ENCODE measurements at places on chromosomes 13 and 19.

- DNase-seq, result no peak
Observed at GRCh38 chr13:77975358-77976042, 56.9 kb upstream of the EDNRB start.

- DNase-seq, result no peak
Observed at GRCh38 chr13:40336228-40337221, 329.9 kb downstream of the FOXO1 start.

- peak; percentile 0 for DNase-seq
Observed at GRCh38 chr13:26923824-26924605, 163.4 kb upstream of the GPR12 start.

- DNase-seq, result peak; percentile 87
Observed at GRCh38 chr13:30119476-30119875, 187.9 kb downstream of the KATNAL1 start.

DNA sequence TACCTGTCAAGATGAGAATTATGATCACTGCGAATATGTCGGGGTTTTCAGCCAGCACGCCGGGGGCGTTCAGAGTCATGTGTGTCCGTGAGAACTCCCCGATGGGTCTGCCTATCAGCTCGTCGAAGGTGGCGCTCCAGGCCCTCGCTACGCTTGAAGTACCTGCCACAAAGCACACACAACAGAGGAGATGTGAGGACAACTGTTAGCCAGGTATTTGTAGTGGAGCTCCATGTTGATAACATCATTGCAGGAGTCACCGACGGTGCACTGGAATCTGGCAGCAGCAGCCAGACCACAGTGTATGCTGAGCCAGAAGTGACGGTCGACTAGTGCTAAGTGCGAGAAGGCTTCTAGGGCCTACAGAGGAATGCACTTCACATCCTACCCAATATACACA lies 62.7 kb downstream of the SLC7A1 start:
- DNase-seq, result no peak

DNA sequence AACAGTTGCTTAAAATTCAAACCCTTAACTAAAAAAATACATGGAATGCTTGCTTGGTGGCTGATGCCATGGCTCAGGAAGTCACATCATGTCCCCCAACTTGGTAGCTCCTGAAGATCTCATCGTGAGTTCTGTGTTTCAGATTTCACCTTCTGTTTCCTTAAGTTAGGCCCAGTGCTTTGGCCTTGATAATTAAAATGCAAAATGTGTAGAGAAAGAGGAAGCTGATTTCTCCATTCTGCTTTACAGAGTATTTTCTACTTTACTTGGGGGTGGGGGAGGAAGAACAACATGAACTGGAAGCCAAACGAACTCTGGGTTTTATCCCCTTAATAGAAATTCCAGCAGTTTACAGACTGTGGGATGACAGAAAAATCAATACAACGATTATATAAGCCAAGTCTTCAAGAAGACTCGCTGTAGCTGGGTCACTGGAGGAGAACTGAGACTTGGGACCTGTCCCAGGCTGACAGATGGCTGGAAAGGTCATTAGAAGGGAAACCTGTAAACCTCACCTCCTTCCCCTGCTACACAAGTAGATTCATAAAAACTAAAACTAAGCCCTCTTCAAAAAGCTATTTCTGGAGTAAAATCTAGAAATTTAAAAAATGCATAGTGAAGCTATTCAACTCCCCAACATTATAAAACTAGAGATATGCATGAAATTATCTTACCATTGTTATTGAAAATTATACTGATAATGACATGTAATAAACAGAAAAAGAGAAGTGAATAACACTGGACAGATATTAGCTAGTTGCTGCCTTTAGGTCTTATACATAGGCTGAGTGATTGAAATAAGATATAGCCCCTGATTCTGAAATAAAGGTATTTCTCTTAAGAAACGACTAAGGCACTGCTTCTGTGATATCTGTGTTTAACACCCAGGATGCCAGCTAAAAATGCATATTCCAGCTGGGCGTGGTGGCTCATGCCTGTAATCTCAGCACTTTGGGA lies 22.1 kb upstream of the GGACT start:
- no peak for DNase-seq

DNA sequence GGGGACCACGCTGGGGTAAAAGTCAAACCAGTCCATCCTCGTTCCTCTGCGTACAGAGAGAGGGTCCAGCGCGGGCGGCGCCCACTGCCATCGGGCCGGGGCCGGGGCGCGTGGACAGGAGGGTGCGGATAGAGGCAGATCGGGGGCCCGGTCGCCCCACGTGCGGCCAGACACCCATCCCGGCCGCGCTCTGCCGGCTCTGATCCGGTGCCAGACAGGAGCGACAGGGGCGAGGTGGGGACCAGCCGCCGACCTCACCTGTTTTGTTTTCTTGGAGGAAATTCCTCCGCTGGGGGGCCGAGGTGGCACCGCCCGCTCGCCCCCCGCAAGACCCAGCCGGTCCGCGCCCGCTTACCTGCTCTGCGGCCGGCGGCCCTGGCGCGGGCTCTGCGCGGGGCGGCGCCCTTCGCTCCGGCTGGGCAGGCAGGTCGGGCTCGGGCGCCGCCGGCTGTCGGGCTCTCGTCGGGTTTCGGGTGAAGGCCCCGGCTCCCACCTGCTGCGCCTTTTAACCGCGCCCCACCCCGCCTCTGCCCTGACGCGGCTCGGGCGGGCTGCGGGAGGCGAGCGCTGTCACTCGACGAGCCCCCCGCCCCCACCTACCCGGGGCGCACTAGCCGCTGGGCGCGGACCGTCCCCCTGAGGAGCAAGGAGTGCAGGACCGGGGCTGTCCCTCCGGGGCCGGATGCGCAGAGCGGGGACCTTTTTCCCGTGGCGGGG lies at the start of gene GJB6:
TSS of gene GJB6 (minus strand) at position 481 of the 717 bp plus-strand sequence. CDS start 8,839 bp downstream, outside the sequence.
- DNase-seq, result no peak

DNA sequence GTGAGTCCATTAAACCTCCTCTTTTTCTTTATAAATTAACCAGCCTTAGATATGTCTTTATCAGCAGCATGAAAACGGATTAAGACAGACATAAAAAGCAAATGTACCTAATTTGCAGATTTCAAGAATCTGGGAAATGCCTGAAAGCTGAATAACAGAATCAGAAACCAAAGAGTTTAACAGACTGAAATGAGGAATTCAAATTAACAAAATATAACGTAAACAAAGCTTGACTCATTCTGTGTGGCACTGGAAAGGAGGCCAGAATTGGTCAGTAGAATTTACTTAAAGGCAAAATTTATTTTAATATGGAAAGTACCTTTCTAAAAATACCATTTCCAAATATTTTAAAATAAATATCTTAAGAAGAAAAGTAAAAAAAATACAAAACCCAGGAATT lies 540.6 kb upstream of the HTR2A start:
- DNase-seq, result no peak

DNA sequence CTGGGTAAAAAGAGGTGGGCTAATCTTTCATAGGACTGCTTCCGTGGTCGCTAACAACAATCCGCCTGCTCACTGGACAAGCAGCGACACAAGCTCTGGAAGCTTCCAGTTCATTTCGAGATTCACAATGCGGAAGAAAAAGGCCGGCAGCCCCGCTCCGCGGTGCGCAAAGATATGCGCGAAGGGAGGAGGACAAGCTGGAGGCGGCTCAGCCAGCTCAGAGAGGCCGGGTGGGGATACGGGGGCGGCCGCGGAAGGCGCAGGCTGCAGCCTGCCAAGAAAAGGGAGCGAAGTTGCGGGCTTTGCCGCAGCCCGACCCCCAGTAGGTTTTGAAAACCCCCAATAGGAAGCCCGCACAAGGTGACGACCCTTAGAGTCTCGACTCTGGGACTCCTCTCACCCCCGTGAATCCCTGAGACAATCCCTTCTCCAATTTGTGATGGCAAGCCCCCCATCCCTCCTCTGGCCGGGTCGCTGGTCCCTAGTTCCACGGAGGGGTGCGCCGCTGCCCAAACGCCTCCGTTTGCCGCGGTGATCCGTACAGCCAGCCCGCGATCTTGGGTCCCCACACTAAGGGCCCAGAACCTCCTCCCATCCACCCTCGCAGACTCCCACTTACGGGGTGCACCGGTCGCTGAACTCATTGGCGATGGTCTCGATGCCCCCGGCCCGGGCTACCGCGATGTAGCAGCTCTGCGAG lies 697 bp downstream of the HSPH1 start:
- peak; percentile 22 for DNase-seq

Measured in DMS79 treated with DMSO at 0.1 percent for 48 hours (cell line).